Activated naive CD4-positive, alpha-beta T cell treated with anti-CD3 and anti-CD28 coated beads, Interleukin-2, amount 50 U/mL, for 16 hours (primary cell): ENCODE measurements at places on chromosomes 4 and X.

- no peak for DNase-seq
Observed at GRCh38 chrX:107935200-107935599, 47.0 kb downstream of the TEX13B start.

DNA sequence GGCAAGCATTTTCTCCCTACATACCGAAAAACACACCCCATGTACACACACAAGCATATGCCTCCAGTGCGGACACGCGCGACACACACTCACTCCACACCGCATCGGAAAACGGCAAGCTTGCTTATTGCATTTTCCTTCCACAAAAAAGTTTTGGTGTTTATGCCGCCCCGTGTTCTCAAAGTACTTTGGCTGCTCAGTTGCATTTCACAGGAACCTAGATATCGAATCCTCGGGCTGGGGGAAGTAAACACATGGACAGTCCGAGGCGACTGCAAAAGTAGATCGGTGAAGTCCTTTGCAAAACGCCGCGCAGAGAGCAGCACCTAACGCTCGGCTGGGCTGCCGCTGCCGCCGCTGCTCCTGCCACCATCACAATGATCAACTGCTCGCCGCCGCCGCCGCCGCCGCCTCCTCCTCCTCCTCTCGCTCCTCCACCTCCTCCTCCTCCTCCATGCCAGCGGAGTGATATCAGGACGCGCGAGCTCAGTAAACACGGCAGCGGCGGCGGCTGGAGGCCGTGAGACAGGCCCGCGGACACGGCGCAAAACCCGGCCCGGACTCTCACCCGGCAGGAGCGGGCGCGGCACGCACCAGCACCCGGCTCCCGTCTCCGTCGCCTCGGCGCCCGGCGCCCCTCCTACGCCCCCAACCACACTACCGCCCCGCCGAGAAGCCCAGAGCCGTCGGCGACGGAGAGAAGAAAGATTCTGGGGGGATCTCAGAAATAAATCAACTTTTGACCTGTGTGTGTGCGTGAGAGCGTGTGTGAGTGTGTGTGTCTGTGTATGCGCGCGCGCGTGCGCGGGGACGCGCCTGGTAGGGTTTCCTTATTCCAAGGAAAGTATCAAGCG lies at the start of gene MAML3:
Gene MAML3, minus strand, starts transcription at position 467 of the 854 bp plus-strand sequence. CDS start 857 bp downstream, outside the sequence.
- DNase-seq = peak; percentile 84

DNA sequence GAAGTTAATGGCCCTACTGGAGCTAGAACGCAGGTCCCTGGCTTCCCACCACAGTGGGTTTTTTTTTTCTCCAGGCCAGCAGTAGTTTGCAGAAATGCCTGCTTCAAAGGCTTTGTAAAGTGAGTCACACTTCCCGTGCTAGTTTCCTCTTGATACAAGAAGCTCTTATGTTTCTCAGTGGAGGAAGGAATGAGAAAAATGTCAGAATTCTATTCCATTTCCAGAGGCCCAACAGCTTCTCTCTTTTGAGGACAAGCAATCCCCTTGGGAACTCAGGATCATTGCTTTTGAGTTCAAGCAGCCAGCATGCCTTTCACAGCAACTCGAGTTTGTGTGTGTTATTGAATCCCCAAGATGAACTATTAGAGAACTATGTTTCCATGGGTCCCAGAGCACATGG lies 134.3 kb downstream of the GUCY2F start:
- DNase-seq = no peak

DNA sequence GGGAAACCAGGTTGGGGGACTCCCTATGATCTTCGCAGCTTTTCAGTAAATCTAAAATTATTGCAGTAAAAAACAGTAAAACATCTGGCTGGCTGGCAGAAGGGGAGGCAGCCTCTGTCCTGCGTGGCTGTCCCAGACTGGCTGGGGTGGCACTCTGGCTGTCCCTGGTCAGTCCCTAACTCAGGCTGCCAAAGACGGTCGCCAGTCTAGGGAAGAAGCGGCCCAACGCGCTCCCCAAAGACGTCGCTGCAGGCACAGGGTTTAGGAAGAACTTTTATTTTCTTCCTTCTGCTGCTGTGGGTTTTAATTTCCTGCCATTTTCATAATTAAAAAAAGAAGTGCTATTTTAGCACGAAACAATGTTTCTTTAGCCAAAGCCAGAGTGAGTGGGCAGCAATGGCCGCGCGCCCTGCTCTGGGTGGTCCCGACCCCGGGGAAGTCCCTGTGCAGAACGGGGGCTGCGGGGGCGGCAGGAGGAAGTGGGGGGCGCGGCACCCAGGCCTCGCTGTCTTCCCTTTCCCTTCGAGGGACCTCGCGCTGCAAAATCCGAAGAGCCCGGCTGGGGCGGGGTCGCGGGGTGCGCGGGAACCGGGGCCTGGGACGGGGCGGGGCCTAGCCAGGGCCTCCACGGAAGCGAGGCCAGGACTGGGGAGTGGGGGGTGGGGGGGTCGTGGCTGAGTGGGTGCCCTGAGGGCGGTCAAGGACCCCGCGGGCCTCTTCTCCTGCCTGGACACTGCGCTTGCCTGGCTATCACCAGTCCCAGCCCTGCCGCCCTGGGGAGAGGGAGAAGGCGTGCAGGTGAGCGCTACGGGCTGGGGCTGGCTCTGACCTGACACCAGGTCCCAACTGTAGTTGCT lies 6.3 kb upstream of the LETM1 start:
- DNase-seq = peak; percentile 36

GRCh38 chrX:17192106-17192505 lies 182.9 kb upstream of the NHS start:
- no peak for DNase-seq
